Bladder microvascular endothelial cell (primary cell): ENCODE measurements at places on chromosomes 11 and 22. TPM values are rescaled to one million over a fixed set of nuclear protein-coding genes. Genes with fewer than 3 reads are reported as not detected.

The SLC43A3 gene
- 24.4 and 56.5 TPM in 2 replicates for total RNA-seq

The C11orf16 gene
- not detected in 2 replicates for total RNA-seq

The CBL gene
- total RNA-seq: 8.3 and 18.8 TPM in 2 replicates

The KRTAP5-10 gene
- not detected in 2 replicates for total RNA-seq

The RAG2 gene
- not detected in 2 replicates for total RNA-seq

The HARBI1 gene
- 3.4 and 4.3 TPM in 2 replicates for total RNA-seq

The C11orf86 gene
- not detected in 2 replicates for total RNA-seq

The CST6 gene
- total RNA-seq: 0.49 and 1.1 TPM in 2 replicates

The HBD gene
- not detected in 2 replicates for total RNA-seq

The OLFML1 gene
- total RNA-seq: under 0.01 and 0.06 TPM in 2 replicates

The NLRP10 gene
- 0.06 TPM in 1 of 2 replicates, not detected in the other for total RNA-seq

The P4HA3 gene
- 14.7 and 31.0 TPM in 2 replicates for total RNA-seq

The POTEH gene
- total RNA-seq: 0.06 TPM in 1 of 2 replicates, not detected in the other

The SLC6A5 gene
- total RNA-seq: not detected in 2 replicates

The DMC1 gene
- total RNA-seq: 0.69 and 1.5 TPM in 2 replicates

The MYO18B gene
- total RNA-seq: not detected in 2 replicates

The TREH gene
- not detected in 2 replicates for total RNA-seq

The POU2AF2 gene
- not detected in 2 replicates for total RNA-seq

The BCO2 gene
- 0.65 and 1.9 TPM in 2 replicates for total RNA-seq
